Kidney glomerular epithelial cell (primary cell): ENCODE measurements at places on chromosomes 1 and 21.
A peak's percentile ranks its signal among the peaks of the same experiment; 100 is the strongest.

- no peak for DNase-seq
These were observed 21.9 kb downstream of the HAO2 start for GRCh38 chr1:119390526-119390925.

DNA sequence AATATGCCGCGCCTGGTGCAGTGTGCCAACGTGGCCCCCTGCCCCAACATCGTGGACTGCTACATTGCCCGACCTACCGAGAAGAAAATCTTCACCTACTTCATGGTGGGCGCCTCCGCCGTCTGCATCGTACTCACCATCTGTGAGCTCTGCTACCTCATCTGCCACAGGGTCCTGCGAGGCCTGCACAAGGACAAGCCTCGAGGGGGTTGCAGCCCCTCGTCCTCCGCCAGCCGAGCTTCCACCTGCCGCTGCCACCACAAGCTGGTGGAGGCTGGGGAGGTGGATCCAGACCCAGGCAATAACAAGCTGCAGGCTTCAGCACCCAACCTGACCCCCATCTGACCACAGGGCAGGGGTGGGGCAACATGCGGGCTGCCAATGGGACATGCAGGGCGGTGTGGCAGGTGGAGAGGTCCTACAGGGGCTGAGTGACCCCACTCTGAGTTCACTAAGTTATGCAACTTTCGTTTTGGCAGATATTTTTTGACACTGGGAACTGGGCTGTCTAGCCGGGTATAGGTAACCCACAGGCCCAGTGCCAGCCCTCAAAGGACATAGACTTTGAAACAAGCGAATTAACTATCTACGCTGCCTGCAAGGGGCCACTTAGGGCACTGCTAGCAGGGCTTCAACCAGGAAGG, 4.3 kb downstream of the GJB3 start:
- no peak for DNase-seq

GRCh38 chr21:17779496-17779895, 39.7 kb downstream of the C21orf91 start:
- DNase-seq = no peak

DNA sequence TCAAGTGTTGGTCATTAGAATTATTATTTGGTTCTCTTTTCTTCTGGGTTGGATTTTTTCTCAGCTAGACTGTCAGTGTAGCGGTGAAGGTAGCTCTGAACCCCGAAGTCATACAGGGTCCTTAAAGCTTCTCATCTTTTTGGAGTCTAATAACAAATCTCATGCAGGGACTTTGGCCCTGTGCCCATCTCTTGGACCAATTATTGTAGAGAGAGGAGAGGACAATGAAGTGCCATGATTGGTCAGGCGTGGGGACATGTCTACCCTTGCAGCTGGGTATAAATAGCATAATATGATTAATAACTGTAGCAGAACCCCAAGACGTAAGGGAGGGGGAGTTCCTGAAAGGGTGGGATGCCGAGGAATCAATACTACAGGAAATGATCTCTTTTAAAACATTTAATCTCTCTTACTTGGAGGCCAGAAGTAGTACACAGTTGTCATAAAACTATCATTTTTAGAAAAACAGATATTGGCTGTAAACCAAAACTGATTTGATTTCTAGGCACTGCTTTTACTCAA, 8.8 kb downstream of the MAGI3 start:
- DNase-seq = no peak

- peak; percentile 86 for DNase-seq
These were observed at the start of gene DNALI1 for GRCh38 chr1:37556712-37557196. Gene DNALI1 (plus strand): TSS chr1:37556940. CDS start chr1:37556995, 55 bp downstream.

DNA sequence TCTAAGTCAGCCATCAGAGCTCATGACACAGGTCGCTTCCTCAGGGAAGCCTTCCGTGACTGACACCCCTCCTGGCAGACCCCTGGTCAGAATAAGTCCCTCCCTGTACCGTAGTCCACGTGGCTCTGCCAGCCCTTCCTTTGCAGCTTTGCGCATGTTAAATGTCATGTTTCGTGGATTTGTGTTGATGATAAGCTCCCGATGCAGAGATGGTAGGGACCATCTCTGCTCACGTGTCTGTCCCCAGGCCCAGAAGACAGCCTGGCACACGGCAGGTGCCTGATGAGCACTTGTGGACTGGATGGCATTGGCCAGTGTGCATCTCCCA, 75.9 kb downstream of the DHRS3 start:
- DNase-seq = no peak

- DNase-seq = no peak
These were observed 106.8 kb upstream of the C1orf174 start for GRCh38 chr1:4006676-4007374.

DNA sequence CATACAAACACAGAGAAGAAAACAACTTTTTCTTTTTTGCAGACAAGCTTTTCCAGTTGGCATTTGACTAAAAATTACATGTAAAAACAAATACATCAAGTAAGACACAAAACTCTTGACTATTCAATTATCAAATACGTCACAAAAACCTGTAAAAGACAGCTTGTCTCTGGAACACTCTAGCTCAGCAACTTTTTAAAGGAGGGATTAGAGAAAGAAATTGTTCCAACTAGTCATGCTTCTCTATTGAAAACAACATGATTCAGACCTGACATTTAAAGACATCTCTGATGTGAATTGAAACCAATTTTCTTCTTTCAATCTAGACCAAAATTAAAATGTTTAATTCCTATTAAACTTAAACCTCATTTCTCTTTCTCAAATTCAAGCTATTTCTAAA, 30.3 kb downstream of the SMYD3 start:
- DNase-seq = no peak

- DNase-seq = no peak
These were observed 7.3 kb downstream of the C8B start for GRCh38 chr1:56958526-56958925.

DNA sequence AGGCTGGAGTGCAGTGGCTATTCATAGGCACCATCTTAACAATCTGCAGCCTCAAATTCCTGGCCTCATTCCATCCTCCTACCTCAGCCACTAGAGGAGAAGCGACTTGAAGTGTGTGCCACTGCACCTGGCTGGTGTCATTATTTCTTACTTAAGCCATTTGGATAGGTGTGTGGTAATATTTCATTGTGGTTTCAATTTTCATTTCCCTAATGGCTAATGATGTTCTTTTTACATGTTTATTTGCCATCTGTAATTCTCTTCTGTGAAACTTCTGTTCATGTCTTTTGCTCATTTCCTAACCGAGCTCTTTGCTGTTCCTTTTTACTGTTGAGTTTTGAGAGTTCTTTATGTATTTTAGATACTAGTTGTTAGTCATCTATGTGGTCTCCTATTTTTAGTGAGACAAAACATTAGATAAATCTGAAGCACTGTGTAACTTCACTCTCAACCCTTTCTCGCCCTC, 66.8 kb downstream of the SLC27A3 start:
- no peak for DNase-seq

DNA sequence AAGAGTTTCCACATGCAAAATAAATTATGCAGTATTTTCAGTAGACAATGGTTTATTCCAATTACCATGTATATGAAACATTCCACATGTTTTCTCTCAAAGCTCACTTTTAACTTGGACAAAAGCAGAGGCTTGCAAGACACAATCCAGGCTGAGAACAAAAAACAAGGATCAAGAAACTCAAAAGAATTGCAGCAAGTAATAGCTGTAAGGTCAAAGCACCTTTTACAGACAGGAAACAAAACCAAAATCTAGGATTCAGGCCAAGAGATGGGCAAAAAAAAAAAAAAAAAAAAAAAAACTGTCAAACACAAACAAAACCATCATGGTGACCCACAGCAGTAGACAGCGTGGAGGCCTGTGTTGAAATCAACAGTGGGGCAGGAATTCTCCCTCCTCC, 9.3 kb downstream of the RGS1 start:
- no peak for DNase-seq
